Activated T-cell treated with anti-CD3 and anti-CD28 coated beads, Interleukin-2, amount 50 U/mL, for 72 hours (primary cell): ENCODE measurements at places on chromosomes 3 and 15.
A peak's percentile ranks its signal among the peaks of the same experiment; 100 is the strongest.

DNA sequence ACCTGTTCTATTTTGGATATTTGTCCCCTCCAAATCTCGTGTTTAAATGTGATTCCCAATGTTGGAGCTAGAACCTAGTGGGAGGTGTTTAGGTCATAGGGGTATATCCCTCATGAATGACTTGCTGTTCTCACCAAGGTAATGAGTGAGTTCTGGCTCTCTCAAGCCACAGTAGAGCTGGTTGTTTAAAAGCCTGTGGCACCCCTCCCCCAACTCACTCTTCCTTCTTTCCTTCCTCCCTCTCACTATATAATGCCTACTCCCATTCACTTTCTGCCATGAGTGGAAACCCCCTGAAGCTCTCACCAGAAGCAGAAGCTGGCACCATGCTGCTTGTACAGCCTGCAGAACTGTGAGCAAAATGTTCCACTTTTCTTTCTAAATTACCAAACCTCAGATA is 341.1 kb downstream of the SI start:
- no peak for DNase-seq

GRCh38 chr3:57998366-57999283 is 9.6 kb upstream of the FLNB start:
- DNase-seq: no peak

GRCh38 chr3:9704347-9705322 is 1.0 kb downstream of the CPNE9 start:
- peak; percentile 33 for DNase-seq

DNA sequence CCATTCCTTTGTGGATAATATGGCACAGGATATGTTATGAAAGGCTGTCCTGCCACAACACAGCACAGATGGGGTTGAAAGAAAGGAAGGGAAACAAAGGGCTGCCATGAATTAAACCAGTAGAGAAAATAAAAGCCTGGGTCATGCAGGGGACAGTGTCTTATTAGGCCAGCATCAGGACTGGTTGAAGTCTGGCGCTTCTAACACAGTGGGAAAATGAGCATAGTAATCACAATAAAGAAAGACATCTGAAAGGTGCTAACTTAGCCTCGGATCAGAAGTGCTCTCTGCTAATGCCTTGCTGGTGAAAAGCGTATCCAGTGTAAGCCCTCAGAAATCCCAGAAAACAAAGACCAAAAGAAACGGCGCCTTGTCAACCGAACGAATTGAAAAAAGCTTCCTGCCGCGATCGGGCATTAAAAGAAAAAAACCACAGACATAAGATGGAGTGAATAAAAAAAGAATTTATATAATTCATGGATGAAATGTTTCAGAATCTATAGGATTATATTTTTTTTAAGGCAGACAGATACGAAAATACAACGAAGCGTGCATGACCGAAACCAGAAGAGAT is 566 bp upstream of the MKRN3 start:
- no peak for DNase-seq

- no peak for DNase-seq
Observed at GRCh38 chr3:52205727-52206372, 7.9 kb downstream of the ALAS1 start.

DNA sequence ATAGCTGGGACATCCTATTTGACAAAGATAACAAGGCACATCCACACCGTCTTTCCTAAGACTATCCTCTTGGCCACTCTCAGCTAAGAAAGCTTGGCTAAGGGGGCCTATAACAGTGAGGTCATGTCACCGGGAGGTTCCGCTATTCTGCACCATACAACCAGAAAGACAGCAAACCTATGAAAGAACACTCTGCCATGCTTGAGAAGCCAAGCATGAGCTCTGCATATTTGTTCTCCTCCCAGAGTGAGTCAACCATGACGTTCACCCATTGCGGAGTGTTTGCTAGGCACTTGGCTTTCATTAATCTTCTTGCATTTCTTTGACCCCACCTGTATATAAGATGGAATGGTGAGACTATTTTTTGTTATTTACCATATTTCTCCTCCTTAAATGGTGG is 141.2 kb downstream of the GMNC start:
- no peak for DNase-seq

GRCh38 chr15:74444106-74445062 is 10.6 kb upstream of the SEMA7A start:
- no peak for DNase-seq

DNA sequence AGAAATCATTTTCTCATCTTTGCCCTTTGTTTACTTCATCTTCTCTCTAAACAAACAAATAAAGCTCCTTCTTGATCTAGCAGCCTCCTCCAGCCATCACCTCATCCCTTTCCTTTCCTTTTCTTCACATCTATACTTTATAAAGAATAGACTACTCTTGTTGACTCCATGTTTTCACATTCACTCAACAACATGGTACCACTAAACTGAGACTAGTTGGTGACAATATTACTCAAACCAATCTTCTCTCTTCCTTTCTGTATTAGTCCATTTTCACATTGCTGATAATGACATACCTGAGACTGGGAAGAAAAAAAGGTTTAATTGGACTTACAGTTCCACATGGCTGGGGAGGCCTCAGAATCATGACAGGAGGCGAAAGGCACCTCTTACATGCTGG is 324.7 kb downstream of the SOX2 start:
- no peak for DNase-seq

DNA sequence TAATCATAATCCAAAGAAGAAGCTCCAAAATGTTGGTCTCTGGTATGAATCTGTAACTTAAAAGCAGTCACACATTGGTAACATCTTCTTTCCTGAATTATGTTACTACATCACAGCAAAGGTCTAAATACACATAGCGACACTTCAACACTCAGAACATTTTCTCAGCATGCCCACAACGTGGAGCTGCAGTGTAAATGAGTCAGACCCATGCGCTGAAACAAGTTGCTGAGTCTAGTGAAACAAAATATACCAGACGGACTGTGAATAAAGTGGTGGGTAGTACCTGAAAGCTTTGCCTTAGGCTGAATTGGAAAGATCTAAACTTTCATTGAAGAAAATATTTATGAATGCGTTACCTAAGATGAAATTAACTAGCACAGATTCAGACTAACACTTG is 33.2 kb upstream of the GOLGA8B start:
- no peak for DNase-seq

DNA sequence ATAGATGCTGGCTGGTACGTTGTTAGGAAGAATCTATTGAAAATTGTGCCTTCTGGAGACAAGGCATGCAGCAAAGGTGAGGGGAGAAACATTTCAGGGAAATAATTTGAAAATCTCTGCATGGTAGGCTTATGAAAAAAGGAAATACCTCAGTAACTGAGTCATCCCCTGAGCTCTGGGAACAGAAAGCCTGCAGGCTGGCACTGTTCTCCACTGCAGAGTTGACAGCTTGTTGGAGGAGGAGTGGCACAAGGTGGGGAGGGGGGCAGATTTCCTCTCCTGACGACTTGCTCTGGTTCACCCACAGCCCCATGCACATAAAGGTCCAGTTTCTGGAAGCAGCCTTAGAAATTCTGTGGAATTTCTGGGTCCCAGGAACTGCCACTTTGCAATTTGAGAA is 179.4 kb downstream of the ABHD5 start:
- DNase-seq: no peak

- no peak for DNase-seq
Observed at GRCh38 chr3:141009496-141009895, 41.7 kb upstream of the SPSB4 start.

DNA sequence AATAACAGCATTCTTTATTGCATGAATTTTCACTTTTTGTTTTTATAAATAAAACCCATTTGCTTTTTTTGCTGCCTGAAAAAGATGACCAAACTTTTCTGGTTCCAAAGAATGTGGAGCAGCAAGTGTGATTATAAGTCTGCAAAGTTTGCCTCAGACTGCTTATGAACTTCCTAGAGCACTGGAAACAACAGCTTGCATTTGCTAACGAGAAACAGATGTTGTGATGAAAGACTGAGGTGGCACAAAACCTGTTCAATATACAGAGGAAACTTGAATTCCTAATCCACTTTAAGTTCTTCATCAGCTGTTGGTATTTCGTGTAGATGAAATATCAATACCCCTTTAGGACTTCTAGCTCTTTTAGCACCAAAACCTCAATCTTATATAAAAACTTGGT is 9.3 kb downstream of the ZPLD1 start:
- no peak for DNase-seq

DNA sequence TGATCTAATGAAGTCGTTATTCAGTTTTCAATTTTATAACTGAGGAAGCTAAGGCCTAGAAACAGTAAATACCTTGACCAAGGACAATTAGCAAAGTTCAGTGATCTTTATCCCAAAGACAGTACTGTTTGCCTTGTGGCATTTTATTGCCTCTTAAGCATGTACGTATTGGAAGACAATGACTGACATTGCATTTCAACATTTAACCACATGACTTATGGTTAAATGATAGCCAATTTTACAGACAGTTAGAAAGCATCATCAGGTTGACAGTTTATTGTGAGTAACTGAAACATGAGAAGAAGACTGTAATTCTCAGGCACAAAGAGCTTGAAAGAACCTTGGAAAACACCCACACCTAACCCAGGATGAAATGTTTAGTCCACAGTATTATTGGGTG is 390.8 kb upstream of the ZNF385D start:
- DNase-seq: no peak

DNA sequence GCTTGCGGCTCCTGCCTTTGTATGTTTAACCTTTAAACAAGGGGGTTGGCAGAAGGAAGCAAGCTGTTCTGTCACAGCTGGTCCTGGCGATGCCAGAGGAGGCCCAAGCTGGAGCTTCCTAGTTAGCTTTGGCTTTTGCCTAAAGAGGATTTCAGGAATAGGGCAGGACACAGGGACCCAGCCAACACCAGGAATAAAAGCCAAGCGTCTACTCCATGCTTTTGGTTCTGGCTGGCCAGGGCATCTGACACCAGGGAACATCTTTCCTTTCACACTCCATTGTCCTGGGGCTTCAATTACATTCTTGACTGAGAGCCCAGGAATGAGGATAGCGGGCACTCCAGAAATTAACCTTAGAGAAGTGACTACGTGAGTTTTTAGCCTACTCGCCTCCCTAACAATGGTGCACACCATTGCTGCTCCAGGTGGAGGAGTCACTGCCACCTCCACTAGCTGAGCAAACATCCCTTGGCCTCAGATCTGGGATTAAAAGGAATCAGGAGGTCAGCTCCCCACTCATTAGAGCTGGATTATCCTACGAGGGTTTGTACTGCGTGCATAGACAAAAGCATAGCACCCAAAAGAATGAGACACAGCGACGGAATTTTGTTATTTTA is 38.2 kb downstream of the TPM1 start:
- DNase-seq: no peak

DNA sequence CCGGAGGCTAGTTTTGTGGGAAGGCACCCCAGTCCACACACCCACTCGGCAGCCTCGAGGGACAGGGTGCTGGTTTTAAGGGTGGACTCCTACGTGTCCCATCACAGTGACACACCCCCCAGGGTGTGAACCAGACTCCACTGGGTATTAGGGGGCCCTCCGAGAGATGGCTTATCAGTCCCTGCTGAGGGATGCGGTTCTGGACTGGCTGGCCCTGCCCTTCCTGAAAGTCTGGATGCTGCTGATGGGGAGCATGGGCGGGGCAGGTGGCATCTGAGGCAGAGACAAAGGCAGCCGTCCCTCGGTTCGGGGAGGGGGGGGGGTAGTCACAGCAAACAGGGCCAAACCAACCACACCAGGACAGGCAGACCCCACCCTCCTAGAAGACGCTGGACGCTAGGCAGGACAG is 939 bp upstream of the ULK3 start:
- no peak for DNase-seq

DNA sequence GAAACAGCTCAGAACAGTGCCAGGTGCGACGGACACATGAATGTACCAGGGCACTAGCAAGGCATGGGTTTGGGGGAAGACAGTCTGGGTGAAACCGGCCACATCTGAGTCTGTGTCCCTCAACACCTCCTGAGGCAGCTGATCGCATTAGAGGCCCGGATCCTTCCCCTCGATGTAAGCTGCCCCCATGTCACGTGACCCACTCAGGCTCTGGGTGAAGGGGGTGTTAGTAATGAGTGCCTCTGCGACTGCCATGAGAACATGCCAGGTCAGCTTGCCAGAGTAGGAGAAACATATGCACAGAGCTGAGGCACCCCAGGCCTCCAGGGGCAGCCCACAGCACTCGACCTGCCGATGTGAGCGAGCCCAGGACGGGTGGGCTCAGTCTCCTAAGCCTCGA is 29.7 kb downstream of the PRR23E start:
- no peak for DNase-seq

DNA sequence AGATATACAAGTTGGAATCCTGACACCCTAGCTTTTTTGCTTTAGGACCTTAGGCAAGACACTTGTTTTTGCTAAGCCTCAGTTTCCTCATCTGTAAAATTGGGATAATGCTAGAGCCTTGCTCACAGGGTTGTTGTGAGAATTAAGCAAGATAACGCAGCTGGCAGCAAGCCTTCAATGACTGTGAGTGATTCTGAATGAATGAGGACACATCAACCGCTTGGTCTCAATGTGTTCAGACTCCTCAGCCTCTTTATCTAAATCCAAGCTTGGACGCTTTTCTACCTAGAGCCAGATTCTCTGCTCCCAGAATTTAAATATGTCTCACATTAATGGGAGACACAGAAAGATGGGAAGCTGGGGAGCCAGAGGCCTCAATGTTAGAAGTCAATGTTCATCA is 11.8 kb upstream of the TLE3 start:
- DNase-seq: no peak

DNA sequence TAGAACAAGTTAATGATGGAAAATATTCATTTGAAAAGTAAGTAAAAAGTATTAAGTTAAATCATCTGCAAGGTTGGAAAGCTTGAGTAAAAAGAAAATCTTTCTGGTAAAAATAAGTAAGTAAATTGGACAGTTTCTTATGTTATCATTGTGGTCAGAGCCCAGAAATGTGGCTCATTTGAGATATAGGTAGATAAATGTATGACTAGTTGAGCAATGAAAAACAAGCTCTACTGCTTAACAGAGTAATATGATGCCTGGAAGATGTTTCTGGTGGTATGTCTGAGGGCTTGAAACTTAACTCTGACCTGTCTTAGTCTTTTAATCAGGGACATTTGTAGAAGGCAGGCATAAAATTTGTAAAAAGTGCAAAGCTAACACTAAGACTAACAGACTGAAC is 444.0 kb downstream of the MFSD1 start:
- no peak for DNase-seq

- DNase-seq: no peak
Observed at GRCh38 chr15:40031300-40031699, 7.7 kb downstream of the SRP14 start.

- DNase-seq: no peak
Observed at GRCh38 chr3:10404876-10405275, 84.0 kb upstream of the SEC13 start.

DNA sequence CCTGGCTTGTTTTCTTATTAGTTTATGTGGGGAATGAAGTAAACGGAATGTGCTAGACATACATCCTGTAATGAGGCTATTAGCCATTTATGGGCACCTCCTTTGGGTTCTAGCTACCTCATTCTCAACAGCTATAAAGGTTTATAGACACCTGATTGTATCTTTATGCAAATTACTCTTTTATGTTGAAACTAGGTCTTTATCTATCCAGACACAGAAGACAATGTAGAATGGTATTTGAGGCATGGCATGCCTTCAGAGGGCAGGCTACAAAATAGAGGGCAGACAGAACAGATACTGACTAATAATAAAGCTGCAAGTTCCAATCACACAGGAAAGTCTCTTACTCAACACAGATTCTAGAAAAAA is 27.1 kb downstream of the TBC1D2B start:
- DNase-seq: no peak

GRCh38 chr3:178969004-178969700 is 102.5 kb downstream of the ZMAT3 start:
- DNase-seq: no peak

GRCh38 chr3:17336291-17336690 is 406.1 kb downstream of the TBC1D5 start:
- DNase-seq: no peak
